ENCODE measurements at places on chromosomes 2 and 18.

- DNase-seq = no peak
These were observed 99.2 kb upstream of the ASAP2 start for GRCh38 chr2:9107168-9108025.

GRCh38 chr18:61127714-61128467 is 205.3 kb upstream of the CDH20 start:
- DNase-seq = no peak

DNA sequence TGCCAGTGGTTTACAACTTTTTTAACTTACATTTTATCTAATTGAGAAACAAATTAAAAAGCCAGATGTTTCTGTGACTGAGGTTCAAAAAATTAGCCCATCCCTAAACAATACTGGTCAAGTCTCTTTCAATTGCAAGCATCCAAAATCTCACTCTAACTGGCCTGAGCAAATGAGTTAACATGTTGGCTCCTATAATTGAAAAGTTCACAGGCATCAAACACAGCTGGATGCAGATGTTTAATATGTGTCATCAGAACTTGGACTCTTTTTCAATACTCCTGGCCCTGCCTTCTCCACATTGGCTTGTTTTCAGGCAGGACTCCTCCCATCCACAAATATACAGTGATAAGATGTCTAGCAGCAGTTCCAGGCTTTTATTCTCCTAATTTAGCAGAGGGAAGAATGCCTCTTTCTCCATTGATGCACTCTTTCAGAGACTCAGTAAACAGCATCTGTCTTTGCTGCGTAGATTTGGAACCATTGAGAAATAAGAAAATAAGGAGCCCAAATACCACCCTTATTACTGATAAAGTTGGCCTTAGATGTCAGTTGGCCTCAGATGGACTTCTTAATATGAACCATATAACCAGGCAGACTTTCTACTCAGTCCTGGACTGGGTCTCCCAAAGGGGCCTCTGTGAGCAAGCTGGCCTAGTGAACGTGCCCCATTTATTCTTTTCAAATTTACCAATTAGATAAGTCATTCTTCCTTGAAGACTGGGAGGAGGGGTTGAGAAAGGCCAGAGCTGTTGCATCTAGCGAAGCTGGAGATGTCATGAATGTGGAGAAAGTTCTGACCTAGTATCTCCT is 30.4 kb upstream of the FN1 start:
- no peak for DNase-seq

DNA sequence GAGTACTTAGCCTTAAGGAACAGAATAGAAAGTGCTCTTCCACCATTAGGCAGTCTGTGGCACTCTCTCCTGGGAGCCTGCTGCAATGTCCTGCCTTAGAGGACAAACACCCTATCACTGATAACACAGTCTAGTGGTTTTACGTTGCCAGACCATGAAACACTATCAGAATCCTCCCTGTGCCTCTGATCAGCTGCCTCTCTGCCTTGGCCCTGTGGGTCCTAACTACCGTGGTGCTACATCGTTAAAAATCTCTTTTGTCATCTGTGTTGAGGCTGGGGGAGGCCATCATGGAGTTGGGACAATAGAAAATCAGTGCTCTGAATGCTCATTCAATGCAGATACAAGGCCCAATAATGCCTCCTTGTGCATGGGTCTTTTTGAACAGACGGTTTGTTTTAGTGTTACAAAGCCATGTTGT is 11.9 kb upstream of the APCDD1 start:
- no peak for DNase-seq

DNA sequence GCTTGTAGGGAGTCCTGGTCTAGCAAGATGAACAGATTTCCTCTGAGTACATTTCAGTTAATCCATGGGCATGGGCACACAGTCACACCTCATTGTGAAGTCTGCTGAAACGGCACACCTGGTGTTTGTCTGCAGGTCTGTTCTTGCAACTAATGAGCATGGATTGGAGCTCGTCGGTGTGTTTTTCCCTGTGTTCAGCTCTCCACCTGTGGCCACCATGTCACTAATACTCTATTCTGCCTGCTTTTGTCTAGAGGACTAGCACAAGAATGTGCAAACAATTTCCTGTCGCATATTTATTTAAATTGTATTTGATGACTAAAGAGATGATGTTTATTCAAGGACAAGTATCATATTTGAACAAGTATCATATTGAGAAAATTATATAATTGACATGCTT is 24.5 kb upstream of the PPP4R1 start:
- no peak for DNase-seq

DNA sequence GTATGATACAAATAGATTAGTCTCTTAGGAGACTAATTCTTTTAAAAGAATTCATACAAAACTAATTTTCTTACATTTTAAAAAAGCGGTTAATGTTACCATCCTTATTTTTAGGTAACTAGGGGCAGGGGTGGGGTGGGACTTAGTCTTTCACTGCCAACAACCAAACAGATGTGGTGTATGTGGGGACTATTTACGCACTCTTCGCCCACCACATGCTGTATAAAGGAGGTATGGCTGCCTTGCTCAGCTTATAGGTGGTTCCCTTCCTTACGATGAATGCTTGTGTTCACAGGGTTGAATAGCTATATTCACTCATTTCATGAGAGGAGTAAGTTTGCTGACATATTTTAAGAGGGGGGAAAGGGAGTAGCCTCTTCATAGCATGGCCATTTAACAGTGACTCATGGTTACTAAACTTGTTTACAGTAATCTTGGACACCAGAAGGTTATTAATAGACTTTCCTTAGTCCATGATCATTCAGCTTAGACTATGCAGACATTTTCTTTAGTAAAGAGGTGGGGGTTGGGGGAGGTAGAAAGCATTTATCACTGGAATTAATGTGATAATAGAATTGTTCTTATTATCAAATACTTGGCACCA is 61.8 kb downstream of the CAB39 start:
- no peak for DNase-seq

DNA sequence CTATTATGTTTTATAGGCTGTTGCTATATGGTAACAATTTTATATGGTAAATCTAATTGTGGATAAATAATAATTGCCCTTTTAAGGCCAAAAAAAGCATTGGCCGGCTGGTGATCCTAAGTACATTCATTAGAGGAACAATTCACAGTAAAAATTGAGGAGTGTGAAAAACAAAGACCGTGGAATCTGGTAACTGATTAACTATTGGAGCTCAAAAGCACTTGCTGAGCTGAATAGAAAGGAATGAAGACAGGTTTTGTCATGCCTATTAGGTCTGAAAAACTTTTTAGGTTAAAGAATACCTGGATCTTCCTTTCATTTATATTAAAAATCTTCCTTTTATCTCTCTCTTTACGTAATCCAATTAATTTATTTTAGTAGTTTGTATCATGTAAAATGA is 18.5 kb upstream of the RBBP8 start:
- no peak for DNase-seq

DNA sequence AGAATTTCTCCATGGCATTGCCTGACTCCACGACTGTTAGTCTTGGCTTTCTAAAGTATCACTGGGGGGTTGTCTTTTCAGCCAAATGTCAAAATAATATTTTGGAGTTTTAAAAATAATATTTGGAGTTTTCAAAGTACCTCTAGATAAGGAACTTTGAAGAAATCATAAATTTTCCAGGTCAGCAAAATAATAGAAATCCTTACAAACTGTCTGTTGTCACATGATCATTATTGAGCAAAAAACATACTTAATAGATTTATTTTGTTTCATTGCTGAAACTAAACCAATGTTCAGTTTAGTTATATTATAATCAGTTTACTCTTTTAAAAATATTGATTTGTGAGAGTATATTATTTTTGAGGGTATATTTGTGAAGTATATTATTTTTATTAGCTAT is 85.7 kb downstream of the APLF start:
- no peak for DNase-seq

DNA sequence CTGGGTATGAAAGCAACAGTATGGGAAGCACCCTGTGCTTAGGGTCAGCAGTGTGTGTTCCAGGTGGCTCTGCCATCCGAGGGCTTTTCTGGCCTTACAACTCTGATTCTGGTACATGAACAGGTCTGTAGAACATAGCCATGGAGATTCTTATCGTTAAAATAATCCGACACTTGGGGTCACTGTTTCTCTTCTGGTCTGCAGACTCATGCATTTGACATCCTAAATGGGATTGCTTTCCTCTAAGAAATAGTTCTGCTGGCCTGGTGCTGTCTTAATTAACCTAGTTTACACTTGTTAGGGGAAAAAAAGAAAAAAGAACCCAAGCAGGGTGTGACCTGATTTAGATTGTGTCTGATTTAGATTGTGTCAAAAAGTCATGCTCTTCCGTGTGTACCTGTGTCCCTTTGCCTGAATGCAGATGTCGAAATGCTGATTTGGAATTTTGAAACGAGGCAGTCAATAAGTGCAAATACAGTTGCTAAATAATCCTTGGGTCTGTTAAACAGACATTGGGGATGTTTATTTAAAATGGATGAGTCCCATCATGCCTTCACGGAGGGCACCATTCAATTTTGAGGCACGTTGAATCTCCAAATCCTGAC is 59.6 kb downstream of the TRPM8 start:
- DNase-seq = no peak

GRCh38 chr2:43178055-43178598 is 48.3 kb downstream of the ZFP36L2 start:
- DNase-seq = no peak

GRCh38 chr2:128498589-128498988 is 179.9 kb upstream of the HS6ST1 start:
- no peak for DNase-seq

GRCh38 chr2:88826399-88826798 is 134.9 kb downstream of the RPIA start:
- no peak for DNase-seq

DNA sequence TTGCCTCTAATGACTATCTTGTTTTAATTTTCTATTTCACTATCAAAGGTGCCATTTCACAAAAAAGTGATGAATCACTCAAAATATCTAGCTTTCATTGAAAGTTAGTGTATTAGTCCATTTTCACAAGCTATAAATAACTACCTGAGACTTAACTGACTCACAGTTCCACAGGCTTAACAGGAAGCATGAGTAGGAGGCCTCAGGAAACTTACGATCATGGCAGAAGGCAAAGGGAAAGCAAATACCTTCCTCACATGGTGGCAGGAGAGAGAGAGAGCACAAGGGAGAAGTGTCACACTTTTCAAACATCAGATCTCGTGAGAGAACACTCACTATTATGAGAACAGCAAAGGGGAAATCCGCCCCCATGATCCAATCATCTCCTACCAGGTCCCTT is 1220.4 kb upstream of the ZEB2 start:
- no peak for DNase-seq

DNA sequence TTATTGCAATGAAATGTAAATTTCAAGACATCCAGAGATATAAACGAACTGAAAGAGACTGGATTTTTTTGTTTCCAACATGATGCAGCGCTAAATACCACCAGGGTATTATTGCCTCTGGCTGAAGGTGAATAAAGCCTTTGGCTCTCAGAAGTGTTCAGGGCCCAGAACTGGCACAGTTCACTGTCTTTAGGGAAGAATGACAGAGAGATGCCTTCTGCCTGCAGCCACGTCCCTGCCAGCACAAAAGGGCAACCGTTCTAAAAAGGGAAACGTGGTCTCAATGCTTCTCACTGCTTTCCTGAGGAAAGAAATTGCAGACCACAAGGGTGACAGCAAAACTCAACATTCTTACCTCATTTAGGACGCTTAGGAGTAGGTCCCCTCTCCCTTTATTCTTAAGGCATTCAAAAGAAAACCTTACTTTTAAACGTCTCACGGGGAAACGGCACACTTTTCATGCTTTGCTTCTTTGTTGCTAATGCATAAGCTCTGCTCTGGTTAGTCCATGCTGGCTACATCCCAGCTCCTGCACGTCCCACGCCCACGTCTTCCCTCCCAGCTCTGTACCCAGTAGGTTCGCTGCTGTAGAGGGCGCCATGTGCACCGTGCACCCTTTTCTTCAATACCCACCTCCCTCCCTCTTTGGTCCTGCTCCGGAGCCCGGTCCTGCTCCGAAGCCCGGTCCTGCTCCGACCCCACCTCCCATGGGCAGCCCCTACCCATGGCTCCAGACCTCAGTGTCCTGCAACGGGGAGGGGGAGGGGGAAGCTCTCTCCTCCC is 171.0 kb downstream of the HRH4 start:
- DNase-seq = no peak

DNA sequence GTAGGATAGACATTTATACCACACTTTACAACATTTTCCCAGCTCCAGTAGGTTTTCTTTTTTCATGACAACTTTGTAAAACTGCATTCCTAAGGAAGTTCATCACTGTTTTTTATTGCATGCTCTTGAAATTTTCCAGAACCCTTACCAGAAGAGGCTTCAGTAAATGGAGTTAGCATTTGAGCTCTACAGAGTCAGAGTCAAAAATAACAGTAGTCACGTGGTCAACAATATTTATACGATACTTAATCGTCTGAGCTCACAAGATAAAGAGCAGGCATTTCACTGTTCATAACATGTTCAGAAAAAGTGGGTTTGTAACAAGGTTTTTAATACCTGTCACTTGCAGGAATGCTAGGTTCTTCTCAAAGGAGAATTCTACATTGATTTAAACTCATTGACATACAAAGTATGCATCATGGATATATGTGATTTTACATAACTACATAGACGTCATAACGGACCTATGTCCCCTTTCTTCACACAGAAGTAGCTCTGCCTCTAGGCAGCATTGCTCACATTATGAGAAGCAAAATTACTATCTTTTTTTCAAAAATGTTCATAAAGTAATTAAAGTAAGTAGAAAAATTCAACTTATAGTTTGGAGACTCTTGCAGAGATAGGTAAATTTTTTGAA is 187.0 kb upstream of the COL3A1 start:
- DNase-seq = no peak

GRCh38 chr2:73952499-73953446 is 26.1 kb downstream of the DGUOK start:
- no peak for DNase-seq

GRCh38 chr2:235077046-235077445 is 125.2 kb downstream of the SH3BP4 start:
- DNase-seq = no peak

GRCh38 chr2:101524806-101525430 is 50.0 kb upstream of the RFX8 start:
- DNase-seq = no peak

GRCh38 chr2:99776206-99776905 is 286.5 kb upstream of the REV1 start:
- DNase-seq = no peak

DNA sequence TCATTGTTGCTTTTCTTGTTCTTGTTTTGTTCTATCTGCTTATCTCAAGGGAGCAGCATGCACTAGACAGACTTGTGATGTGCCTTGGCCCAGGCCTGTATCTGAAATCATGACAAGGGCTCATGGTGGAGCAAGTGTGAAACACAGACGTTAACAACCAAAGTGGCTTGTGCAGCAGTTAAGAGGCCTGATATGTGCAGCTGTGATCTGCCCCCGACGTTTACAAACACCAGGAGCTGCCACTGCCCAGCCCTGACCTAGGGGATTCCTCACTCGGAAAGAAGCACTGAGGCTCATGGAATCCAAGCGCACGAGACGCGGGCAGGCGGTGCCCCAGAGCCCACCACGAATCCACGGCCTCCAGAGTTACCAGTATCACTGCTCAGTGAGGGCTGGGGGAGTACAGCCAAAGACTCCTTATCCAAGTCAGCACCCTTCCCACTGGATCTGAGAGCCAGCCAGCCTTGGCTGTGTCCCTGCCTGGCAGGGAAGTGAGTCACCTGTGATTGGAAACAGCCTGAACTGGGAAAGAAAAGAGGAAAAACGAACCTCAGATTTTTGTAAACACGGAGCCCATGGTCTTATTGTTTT is 62.3 kb upstream of the SNTG2 start:
- no peak for DNase-seq

GRCh38 chr2:221836095-221836494 is 264.0 kb upstream of the EPHA4 start:
- DNase-seq = no peak

Measured in stimulated activated CD4-positive, alpha-beta T cell treated with anti-CD3 and anti-CD28 coated beads, Interleukin-4, amount 100 ng/mL, for 48 hours (primary cell).